Esophagus (tissue), 2 donors: ENCODE measurements at places on chromosomes 6 and 20. TPM values are rescaled to one million over a fixed set of nuclear protein-coding genes. Genes with fewer than 3 reads are reported as not detected.

POLR3F gene
- 5.0 TPM for polyA plus RNA-seq

TREML4 gene
- polyA plus RNA-seq = not detected

MACROD2 gene
- 1.9 TPM for polyA plus RNA-seq

ZBTB46 gene
- polyA plus RNA-seq = 1.0 TPM

SLC22A7 gene
- polyA plus RNA-seq = not detected

TNFRSF21 gene
- polyA plus RNA-seq = 21.2 TPM
